NCI-H2107 (cell line): ENCODE measurements at places on chromosomes 7 and 10.

DNA sequence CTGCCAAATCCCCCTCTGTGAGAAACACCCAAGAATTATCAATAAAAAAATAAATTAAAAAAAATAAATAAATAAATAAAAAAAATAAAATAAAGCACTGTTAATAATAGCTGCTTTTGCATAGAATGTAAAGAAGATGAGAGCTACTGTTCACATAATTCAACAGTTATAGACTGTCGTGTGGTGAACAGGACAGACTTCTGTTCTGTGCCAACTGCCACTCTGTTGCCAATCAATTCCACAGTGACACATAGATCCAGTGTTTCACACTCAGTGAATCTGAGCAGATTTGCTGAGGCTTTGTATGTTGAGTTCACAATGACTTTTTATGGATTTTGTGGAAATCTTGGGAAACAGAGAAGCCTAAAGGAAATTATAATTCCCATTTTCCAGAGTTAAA lies 14.9 kb downstream of the ARHGAP19 start:
- DNase-seq, result no peak

GRCh38 chr10:21243748-21244257 lies 281.7 kb downstream of the SKIDA1 start:
- no peak for DNase-seq

GRCh38 chr10:53453196-53453595 lies 680.6 kb upstream of the MBL2 start:
- DNase-seq, result no peak

- no peak for DNase-seq
These were observed 158.6 kb upstream of the PITRM1 start for GRCh38 chr10:3331187-3331586.

GRCh38 chr7:17946591-17946990 lies 6.3 kb upstream of the SNX13 start:
- DNase-seq, result no peak

DNA sequence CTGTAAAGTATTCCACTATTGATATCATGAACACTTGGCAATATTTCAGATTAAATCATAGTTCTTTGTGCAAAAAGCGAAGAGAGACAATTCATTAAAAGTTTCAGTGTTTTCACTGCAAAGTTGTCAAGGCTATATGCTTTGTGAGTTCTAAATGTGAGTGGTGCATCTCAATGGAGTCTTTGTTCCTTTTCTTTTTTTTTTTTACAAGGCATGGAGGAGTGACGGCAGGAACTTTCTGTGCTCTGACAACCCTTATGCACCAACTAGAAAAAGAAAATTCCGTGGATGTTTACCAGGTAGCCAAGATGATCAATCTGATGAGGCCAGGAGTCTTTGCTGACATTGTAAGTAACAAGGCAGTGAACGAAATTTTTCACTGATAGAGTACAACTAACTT lies 84.5 kb downstream of the AASS start:
- DNase-seq, result no peak

DNA sequence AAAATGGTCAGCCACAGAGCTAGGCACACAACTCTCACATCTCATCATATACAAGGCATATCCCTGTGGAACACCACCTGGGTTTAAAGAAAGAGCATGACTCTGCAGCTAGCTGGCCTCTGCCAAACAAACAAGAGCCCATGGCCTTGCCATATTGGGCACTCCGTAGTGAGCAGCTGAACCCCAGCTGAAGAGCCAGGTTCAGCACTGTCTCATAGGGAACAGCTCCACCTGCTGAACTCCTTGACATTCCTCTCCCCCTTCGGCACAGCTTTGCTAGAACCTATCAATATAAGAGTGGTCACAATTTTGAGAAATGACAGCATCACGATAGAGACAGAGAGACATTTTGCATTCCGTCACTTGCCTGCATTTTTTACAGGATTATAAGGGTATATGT lies 20.0 kb downstream of the SORCS1 start:
- no peak for DNase-seq

GRCh38 chr7:85924062-85924461 lies 719.6 kb upstream of the GRM3 start:
- no peak for DNase-seq

GRCh38 chr7:602341-603141 lies 82.9 kb upstream of the PDGFA start:
- DNase-seq, result no peak

GRCh38 chr7:105637755-105638154 lies 56.5 kb upstream of the EFCAB10 start:
- peak; percentile 54 for DNase-seq

GRCh38 chr10:104099941-104100340 lies 14.3 kb upstream of the COL17A1 start:
- DNase-seq, result no peak

DNA sequence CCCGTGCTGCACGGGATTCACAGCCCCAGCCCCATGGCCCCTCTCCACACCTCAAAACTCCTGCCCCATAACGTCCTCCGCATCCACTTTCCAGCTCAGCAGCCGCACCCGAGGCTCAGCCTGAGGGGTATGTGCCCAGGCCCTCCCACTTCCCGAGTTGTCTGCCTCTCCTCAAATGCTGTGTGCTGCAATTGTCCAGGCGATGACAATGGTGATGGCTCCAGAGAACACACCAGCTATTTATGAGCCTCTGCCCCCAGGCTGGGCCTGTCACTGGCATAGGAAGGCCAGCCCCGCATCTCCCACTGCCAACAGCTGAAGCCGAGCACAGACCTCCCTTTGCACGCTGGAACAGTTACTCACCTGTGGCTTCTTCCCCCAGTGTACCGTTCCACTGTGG lies 2.4 kb upstream of the LDB3 start:
- DNase-seq, result no peak

GRCh38 chr7:3003936-3004335 lies 39.7 kb downstream of the CARD11 start:
- DNase-seq, result no peak

- DNase-seq, result no peak
These were observed 81.2 kb upstream of the PIP4K2A start for GRCh38 chr10:22795546-22795945.

- DNase-seq, result no peak
These were observed 62.5 kb upstream of the TOMM7 start for GRCh38 chr7:22884911-22885788.

- no peak for DNase-seq
These were observed at the start of gene TFR2 for GRCh38 chr7:100641463-100641859. TFR2 (minus strand) TSS chr7:100641552; CDS start chr7:100641509, 43 bp downstream.
